Stimulated activated CD8-positive, alpha-beta memory T cell treated with anti-CD3 and anti-CD28 coated beads, Interleukin-7, amount 100 ng/mL, for 24 hours (primary cell): ENCODE measurements at places on chromosomes 13 and 19.
A peak's percentile ranks its signal among the peaks of the same experiment; 100 is the strongest.

DNA sequence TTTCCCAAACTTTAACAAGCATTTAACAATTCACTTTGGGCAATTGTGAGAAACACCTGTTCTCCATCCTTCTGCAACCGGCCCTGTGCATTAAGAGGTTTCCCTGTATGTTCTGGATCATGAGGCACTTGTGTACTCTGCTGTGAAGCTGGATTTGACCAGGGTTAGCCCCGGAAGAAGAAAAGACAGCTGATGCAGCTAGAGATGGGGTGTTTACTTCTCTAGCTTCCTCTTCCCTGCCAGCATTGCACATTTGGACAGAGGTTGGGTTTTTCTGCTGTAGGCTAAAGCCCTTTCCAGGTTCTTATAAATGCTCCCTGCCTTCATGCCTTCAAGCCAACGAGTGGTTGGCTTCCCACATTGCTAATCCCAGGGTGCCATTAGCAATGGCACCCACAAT lies 20.9 kb downstream of the MBD3L2B start:
- DNase-seq = no peak

DNA sequence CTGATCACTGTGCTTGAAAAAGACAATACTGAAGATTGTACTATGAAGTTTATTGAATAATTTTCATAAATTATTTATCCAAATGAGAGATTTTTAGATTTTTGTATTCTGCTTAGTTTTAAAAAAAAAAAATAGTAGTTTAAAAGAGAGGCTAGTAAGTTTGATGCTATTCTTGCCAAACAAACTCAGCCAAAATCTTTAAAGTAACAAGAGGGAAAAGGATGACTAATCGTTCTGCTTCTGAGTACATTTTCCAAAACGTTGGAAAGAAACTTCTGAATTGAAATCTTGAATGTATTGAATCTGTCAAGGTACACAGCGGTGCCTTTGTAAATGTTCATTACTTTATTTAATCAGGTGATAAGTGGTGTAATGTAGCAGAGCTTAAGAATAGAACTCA lies 34.4 kb downstream of the NUP58 start:
- no peak for DNase-seq

DNA sequence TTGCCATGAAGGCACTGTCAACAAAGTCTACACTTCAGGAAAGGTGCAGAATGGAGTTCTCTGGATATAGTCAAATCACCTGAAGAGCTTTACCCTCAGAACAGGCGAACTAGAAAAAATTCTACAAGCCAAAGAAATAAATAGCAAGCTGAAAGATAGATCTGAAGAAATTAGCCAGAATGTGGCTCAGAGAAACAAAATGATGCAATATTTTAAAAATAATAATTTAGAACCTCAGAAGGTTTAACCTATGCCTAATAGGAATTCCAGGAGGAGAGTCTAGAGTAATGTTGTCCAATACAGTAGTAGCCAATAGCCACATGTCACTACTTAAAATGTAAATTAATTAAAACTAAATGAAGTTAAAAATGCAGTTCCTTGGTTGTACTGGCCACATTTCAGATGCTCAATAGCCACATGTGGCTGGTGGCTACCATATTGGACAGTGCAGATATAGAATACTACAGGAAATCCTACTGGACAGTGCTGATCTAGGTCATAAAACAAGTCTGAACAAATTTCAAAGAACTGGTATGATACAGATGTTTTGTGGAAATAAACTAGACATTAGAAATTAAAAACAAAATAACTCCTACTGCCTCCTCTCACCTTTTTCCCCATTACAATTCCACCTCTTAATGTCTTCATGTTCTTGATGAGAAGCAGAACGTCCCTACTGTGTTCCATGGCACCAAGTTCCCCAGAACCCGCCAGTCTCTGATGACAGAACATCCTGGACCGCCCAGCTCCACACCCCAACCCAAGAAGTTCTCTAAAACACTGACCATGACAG lies 679 bp upstream of the CDADC1 start:
- DNase-seq = no peak

DNA sequence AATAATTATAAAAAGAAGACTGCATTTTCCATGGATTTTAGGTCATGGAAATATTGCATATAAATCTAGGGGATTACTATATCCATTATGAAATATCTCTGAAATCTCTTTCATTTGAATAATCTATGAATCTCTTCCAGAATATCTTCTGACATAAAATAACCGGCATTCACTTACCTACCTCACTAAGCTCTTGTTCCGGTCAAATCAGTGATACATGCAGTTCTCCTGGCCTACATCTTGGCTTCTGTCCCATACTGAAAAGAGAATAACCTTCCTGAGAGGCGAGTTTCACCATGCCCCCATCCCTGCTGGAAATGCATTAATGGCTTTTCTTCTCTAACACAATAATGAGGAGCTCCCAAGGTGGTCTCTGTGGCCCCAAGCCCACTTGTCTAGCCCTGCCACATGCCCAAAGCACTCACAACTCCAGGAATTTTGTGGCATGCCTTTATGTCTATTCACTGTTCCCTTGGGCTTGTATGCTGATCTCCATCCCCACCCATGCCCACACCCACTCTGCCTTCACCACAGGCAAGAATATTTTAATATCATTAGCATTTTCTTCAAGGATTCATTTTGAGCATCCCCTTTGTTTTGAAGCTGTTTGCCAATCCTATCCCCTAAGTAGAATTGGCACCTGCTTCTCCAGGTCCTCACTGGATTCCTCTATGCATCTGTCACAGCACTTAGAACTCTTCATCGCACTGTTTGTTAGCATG lies 401.6 kb downstream of the COG6 start:
- DNase-seq = no peak

DNA sequence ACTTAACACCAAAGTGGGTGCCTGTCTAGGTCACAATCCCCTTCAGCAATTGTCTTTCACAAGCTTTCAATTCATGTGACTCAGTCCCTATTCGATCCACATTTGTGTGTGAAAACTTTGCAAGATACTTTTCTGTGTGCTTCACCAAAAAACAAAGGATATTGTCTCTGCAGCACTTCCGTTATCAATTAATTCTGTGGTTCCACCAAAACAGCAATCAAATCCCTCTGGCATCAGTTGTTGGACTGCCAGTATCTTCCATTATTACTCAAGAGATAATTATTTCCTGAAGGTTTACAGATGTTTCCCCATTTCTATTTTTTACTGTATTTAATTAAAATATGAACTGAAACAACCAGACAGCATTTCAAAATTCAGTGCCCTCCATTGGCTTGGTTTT lies 481.4 kb downstream of the SUCLA2 start:
- DNase-seq = no peak

- no peak for DNase-seq
Observed at GRCh38 chr19:3949294-3949693, 16.4 kb downstream of the NMRK2 start.

GRCh38 chr19:6269101-6269886 lies 10.5 kb downstream of the MLLT1 start:
- DNase-seq = no peak

DNA sequence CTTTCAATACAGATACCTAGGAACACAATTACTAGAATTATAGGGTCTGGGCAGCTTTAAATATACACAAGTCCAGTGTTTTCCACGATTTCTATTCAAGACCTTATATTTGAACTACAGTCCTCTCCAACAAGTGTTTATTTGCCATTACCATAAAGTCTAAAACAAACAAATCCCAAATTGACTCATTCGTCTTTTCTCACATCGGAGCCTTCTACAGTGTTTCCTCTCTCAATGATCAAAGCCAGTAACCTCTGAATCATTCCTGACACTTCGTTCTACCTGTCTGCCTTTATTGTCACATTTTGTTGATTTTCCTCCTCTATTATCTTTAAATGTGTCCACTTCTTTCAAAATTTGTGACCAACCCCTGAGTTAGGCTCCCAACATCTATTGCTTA lies 1356.5 kb upstream of the SLC10A2 start:
- DNase-seq = no peak

DNA sequence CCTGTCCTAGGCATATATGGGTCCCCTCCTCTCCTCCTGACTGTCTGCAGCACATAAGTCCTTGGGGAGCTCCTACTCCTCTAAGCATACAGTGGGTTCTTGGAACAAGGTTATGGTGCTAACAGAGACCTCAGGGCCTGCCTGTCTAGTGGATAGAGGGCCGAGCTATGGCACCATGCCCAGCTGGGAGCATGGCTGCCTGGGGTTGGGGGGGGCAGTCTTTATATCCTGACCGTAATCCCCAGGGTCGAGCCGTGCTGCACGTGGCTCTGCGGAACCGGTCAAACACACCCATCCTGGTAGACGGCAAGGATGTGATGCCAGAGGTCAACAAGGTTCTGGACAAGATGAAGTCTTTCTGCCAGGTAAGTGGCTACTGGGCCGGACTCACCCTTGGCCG lies 3.3 kb downstream of the GPI start:
- DNase-seq = no peak

DNA sequence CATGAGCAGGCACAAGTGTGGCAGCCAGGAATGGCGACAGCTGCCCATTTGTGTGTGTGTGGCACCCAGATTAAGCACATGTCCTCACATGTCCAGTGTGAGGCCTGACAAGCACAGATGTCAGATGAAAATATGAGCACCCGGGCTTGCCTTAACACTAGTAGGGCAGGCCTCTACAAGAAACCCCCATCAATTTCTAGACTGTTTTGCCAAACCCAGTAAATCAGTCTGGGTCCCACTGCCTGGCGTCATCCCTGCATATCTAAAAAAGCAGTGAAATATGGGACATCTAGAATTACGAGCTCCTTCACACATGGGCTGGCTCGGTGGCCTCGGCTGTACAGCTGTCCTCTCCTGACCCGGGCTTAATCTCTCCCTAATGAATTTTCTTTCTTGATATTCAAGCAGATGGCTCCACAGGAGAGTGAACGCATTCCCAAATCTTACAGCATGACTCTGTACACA lies 432.7 kb downstream of the FOXO1 start:
- no peak for DNase-seq

DNA sequence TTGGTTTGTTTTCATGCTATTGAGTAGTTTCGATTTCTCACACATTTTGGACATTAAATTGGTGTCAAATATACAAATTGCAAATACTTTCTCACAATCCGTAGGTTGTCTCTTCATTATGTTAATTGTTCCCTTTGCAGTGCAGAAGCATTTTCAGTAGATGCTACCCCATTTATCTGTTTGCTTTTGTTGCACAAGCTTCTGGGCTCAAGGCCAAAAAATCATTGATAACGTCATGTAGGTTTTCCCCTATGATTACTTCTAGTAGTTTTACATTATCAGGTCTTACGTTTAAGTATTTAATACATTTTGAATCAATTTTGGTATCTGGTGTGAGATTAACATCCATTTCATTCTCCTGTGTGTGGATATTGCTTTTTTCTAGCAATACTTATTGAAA lies 14.0 kb upstream of the ZNF347 start:
- DNase-seq = no peak

- no peak for DNase-seq
Observed at GRCh38 chr19:14059652-14060155, 2.2 kb downstream of the PALM3 start.

GRCh38 chr19:13036366-13036976 lies 41.2 kb downstream of the NFIX start:
- no peak for DNase-seq

GRCh38 chr13:96002322-96003131 lies 50.7 kb downstream of the UGGT2 start:
- no peak for DNase-seq

GRCh38 chr13:94234738-94235137 lies 244.7 kb downstream of the DCT start:
- no peak for DNase-seq

DNA sequence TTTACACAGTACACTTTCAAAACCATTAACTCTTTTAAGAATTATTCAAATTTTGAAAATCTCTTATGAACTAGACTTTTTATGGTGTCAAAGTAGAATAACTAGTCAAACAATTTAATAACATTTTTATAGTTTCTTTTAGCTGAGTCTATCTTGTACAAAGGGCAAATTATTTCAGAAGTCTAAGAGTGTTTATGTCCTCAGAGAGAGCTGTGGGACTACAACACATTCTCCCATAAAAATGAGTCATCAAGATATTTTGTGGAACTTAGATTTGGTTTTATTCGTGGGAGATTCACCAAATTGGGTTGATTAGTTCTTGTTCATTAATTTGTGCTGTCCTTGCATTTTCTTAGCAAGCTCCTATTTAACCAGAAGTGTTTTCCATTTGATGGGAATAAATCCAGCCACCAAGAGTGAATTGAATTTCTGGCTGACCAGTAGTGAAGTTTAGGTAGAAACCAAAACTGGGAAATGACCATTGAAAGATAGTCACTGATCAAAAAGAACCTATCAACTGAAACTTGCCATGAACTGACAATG lies 291.0 kb downstream of the DLEU7 start:
- no peak for DNase-seq

- DNase-seq = no peak
Observed at GRCh38 chr13:36166046-36166445, 34.9 kb upstream of the DCLK1 start.

GRCh38 chr13:80214050-80214449 lies 126.9 kb downstream of the SPRY2 start:
- no peak for DNase-seq

GRCh38 chr13:44969551-44970484 lies 19.5 kb downstream of the NUFIP1 start:
- DNase-seq = no peak

GRCh38 chr13:24083141-24083540 lies 77.4 kb upstream of the SPATA13 start:
- no peak for DNase-seq

DNA sequence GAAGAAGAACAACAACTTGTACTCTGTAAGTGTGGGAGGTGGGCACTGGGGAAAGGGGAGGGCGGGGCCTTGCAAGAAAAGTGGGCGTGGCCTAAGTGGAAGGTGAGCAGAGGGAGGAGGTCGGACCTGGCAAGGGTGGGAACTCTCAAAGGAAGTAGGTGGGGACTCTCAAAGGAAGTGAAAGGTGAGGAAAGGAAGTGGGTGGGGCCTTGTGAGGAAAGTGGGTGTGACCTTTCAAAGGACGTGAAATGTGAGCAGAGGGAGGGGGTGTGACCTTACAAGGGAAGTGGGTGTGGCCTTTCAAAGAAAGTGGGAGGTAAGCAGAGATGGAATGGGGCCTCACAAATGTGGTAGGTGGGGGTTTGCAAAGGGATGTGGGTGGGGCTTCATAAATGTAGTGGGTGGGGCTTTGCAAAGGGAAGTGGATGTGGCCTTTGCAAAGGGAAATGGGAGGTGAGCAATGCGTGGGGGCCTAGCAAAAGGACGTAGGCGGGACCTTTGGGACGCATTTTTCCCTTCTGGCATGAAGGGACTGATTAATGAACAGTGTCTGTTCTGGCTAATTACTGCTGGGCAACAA lies 25.9 kb downstream of the ACSBG2 start:
- DNase-seq = peak; percentile 2

- DNase-seq = no peak
Observed at GRCh38 chr13:50580684-50581305, 262.7 kb downstream of the DLEU7 start.

- DNase-seq = no peak
Observed at GRCh38 chr13:110109910-110110309, 197.0 kb downstream of the COL4A1 start.

GRCh38 chr13:44320611-44321010 lies 53.0 kb upstream of the SERP2 start:
- DNase-seq = no peak
